ENCODE measurements at places on chromosomes 5 and 9. TPM values are rescaled to one million over a fixed set of nuclear protein-coding genes. Genes with fewer than 3 reads are reported as not detected.

The ADGRD2 gene
- not detected for total RNA-seq

The ASTN2 gene
- total RNA-seq: 10.2 TPM

The ACTL7B gene
- total RNA-seq: not detected

The STKLD1 gene
- total RNA-seq: not detected

The SLC9A3 gene
- total RNA-seq: 292 TPM

The PCDHB7 gene
- total RNA-seq: not detected

The SLCO6A1 gene
- not detected for total RNA-seq

GRCh38 chr9:108181441-108181840 lies 674.3 kb downstream of the ACTL7B start:
- no peak overlapping the region for H3K4me3 ChIP-seq
- no peaks in the 10 kb centered on the region for H3K4me1 ChIP-seq
- no peak for DNase-seq

DNA sequence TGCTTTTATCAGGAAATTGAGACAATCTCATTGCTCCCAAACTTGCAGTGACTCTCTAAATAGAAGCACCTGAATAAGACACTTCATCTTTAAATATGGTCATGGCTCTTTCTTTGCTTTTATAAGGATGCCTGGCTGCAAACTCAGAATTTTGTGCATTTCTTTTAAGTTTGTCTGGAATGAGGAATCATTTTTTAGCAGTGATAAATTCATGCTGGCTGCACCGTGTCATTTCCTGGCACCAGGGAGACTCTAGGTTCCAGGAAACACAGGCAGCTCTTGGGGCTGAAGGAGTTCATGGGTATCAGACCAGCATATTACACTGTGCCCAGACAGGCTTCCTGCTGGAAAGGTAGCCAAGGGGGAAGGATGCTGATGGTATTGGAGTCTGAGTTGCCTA lies 109.9 kb downstream of the NUDT12 start:
- DNase-seq: no peak
- no peaks in the 10 kb centered on the region for H3K27me3 ChIP-seq
- H3K36me3 ChIP-seq: no peaks in the 10 kb centered on the region
- H3K27ac ChIP-seq: no peak overlapping the region
- H3K4me3 ChIP-seq: no peak overlapping the region

- no peak overlapping the region for H3K27ac ChIP-seq
- H3K27me3 ChIP-seq: no peaks in the 10 kb centered on the region
- H3K4me1 ChIP-seq: no peaks in the 10 kb centered on the region
- DNase-seq: no peak
Measured at GRCh38 chr5:130164966-130165365, 260.7 kb downstream of the CHSY3 start.

DNA sequence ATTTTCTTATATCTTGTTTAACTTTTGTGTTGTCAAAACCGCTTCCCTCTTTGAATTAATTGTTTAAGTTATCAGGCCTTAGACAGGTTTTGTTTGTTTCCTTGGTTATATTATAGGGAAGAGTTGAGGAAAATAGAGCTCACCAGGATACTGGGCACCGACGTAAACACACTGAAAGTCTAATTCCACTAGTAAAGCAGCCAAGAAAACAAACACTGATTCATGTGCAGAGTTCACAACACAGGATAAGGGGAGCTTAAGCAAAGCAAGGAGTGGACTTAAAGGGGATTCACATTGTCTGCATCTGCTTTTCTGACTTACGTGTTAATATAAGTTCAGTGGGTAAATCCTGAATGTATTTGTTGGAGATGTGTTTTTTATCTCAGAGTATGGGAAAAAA lies 139.0 kb upstream of the CDH6 start:
- no peak for DNase-seq
- H3K27ac ChIP-seq: no peak overlapping the region
- H3K27me3 ChIP-seq: no peaks in the 10 kb centered on the region

DNA sequence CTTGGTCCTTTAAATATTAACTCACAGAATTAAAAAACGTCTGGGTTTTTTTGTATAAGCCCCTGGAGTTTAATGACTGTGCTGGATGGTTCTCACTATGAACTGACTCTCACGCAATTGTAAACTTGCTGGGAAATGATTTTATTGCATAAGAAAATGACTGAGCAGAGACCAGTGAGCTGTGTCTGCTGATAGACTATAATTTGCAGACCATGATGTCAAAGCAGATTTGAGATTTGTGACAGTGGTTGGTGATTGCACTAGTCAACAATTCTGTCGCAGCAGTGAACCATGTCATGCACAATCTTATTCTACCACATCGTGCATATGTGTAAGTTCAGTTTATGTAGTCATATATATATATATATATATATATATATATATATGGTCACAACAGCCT lies 85.7 kb upstream of the C9orf72 start:
- no peak overlapping the region for H3K4me3 ChIP-seq
- H3K27me3 ChIP-seq: no peaks in the 10 kb centered on the region
- DNase-seq: no peak
- H3K4me1 ChIP-seq: peaks cover 7% of the 10 kb centered on the region
- no peak overlapping the region for H3K27ac ChIP-seq

GRCh38 chr5:64659289-64659688 lies 31.0 kb upstream of the SHISAL2B start:
- H3K27ac ChIP-seq: no peak overlapping the region
- no peaks in the 10 kb centered on the region for H3K27me3 ChIP-seq
- no peak for DNase-seq
- H3K4me1 ChIP-seq: no peaks in the 10 kb centered on the region

DNA sequence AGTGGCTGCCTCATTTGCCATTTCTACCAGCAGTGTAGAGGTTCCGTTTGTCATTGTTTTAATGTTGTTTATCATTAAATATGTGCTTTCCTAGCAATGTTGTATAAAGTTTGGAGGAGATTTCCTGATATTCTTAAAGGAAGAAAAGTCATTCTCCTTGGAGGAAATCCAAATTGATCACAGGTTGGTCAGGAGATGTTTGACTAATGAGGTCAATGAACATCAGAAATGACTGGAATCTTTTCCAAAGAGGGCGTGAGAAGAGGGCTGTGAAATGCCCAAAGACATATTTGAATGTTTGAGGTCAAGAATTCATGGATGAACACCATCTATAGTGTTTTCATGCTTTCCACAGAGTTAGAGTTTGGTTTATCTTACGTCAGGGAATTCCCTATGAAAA lies 471.3 kb downstream of the MAT2B start:
- H3K27ac ChIP-seq: no peak overlapping the region
- no peak for DNase-seq
- no peaks in the 10 kb centered on the region for H3K27me3 ChIP-seq

DNA sequence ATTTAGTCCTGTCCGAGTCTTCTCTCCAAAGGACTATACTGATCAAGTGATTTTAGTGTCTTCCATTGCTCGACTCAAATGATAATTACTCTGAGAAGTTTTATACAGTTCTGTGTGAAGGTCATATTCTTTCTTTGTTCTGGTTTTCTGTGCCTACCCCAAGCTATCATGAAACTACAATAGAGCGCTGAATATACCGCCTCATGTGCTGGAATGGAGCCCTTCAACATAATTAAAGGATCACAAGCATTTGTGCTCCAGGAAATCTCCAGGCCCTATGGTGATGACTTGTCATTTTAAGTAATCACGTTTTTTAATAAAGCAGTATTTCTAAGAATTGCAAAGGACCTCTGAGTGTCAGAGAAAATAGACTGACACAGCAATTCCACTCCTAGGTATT lies 10.9 kb upstream of the SLC31A2 start:
- H3K4me3 ChIP-seq: no peak overlapping the region
- H3K27ac ChIP-seq: no peak overlapping the region
- H3K36me3 ChIP-seq: no peaks in the 10 kb centered on the region

- H3K27me3 ChIP-seq: no peaks in the 10 kb centered on the region
- H3K36me3 ChIP-seq: no peaks in the 10 kb centered on the region
- H3K27ac ChIP-seq: peak overlapping the region; percentile 73
- no peak overlapping the region for H3K4me3 ChIP-seq
- no peak for DNase-seq
Measured at GRCh38 chr9:121283080-121283398, 15.1 kb downstream of the GSN start.

DNA sequence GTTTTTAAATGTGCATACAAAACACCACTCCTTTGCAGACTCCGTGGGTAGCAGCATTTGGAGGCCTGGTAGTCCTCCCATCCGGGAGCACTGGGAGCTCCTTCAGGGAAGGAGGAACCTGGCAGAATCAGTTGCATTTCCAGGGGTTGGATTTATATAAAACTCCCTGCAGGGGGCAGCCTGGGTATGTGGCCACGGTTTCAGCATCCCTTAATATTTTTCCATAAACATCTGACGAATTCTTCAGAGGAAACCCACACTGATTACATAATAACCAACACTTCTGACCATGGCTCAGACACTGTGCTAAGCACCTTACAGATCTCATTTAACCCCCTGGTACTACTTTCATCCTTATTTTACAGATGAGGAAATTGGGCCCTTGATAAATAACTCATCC lies 6.1 kb upstream of the AFAP1L1 start:
- DNase-seq: no peak
- H3K4me1 ChIP-seq: no peaks in the 10 kb centered on the region

- H3K4me1 ChIP-seq: no peaks in the 10 kb centered on the region
- H3K27ac ChIP-seq: no peak overlapping the region
- H3K27me3 ChIP-seq: no peaks in the 10 kb centered on the region
- H3K4me3 ChIP-seq: no peak overlapping the region
- H3K36me3 ChIP-seq: peaks cover 79% of the 10 kb centered on the region
Measured at GRCh38 chr5:112823656-112824055, 37.4 kb upstream of the SRP19 start.

DNA sequence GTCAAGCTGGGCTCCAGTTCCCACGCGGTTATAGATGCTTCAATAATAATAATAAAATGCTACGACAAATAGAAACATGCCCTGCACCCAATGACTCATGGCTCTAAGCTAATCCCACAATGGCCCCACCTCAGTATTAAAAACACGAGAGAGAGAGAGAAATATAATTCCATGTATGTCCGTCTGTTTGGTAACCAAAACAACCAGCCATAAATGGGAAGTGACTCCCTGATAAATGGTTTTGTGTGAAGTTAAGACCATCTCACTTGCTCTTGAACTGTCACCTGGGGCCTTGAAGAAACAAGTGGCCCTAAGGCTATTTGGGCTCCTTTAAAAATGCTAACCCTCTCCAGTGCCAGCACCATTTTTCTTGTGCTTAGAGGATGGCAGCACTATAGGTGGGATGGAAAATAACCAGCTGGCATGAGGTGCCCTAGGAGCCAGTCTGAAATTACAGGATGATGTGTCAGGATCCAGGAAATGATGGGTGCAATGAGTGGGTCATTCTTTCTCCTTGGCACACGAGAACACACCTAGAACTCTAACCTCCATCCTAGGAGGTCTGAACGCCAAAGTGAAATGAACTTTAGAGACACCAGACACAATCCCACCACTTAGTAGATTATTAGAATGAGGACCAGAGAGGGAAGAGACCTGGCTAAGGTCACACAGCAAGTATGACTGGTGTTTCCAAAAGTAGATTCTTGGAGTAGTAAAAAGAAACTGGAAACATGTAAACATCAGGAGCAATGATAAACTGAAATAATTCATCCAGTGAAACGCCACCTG lies 35.7 kb upstream of the ADRB2 start:
- no peak overlapping the region for H3K27ac ChIP-seq
- no peak for DNase-seq
- no peaks in the 10 kb centered on the region for H3K27me3 ChIP-seq
- H3K4me1 ChIP-seq: no peaks in the 10 kb centered on the region
- H3K4me3 ChIP-seq: no peak overlapping the region

- no peaks in the 10 kb centered on the region for H3K36me3 ChIP-seq
- no peaks in the 10 kb centered on the region for H3K4me1 ChIP-seq
- H3K27ac ChIP-seq: no peak overlapping the region
- no peak for DNase-seq
- H3K4me3 ChIP-seq: no peak overlapping the region
- no peaks in the 10 kb centered on the region for H3K27me3 ChIP-seq
Measured at GRCh38 chr9:93258419-93258817, 74.5 kb downstream of the WNK2 start.

DNA sequence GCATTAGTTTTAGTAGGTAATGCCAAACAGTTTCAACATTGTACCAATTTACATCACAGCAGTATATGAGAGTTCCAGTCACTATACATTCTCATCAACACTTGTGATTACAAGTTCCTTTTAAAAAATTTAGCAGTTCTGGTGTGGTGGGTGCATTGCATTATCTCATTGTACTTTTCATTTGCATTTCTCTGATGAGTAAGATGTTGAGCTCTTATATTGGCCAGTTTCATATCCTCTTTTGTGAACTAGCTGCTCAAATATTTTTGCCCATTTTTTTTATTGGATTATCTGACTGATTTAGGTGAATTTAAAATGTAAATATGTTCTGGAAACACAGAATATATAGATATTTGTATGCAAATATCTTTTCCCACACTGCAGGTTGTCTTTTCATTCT lies 160.9 kb upstream of the NR3C1 start:
- no peak overlapping the region for H3K27ac ChIP-seq
- H3K4me1 ChIP-seq: peaks cover 4% of the 10 kb centered on the region
- no peaks in the 10 kb centered on the region for H3K27me3 ChIP-seq
- no peak for DNase-seq
- no peak overlapping the region for H3K4me3 ChIP-seq
